ENCODE measurements at places on chromosomes 12 and 14.

GRCh38 chr12:87467936-87468335 lies 561.3 kb downstream of the C12orf50 start:
- no peak for DNase-seq

DNA sequence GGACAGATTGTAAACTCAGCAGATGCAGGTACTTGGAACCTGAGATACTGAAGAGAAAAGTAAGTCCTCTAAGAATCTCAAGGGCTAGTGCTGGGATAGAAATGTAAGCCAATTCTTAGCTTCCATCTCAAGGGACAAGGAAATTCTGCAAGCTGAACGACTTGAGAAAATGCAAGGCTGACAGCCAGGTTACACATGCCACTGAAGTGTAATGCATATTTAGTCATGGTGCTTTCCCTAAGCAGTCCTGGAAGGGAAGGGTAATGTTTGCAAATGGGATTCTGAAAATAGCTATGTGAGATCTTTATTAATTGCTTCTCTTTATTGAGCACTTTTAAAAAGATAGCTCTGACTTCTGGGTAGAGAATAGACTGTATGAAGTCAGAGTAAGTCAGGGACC lies 402.7 kb upstream of the SEL1L start:
- DNase-seq = no peak

DNA sequence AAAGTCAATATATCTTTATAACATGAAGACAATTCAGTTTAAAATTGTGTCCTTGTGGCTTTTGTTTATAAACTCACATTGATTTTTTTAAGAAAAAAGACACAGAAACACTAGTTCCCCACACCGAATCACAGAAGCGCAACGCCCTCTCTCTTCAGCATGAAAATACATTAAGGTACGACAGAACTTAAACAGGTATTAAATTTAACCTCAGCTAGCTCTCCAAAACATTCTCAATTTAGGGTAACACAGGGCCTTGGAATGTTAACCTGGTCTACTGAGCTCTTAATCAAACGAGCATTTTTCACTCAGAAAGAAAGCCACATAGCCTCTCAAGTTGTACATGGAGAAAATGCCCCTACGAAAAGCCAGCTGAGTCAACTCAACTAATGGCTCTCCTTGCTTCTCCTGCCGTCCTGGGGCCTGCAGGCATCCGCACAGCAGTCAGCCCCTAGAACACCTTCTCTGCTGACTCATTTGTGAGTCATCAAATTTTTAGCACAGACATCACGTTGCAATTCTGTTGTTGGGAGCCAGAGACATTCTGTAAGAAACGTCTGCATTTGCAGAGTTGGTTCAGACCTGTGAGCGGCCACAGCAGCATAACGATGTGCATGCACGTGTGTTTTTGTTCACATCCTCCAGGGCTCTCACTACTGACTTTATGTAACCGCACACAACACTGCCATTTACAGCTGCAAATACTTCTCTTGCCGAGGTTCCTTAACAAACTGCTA lies 141.6 kb downstream of the ITPR2 start:
- DNase-seq = no peak

GRCh38 chr12:106010741-106011140 lies 128.0 kb downstream of the NUAK1 start:
- no peak for DNase-seq

GRCh38 chr12:81541121-81541520 lies 218.0 kb downstream of the PPFIA2 start:
- DNase-seq = no peak

DNA sequence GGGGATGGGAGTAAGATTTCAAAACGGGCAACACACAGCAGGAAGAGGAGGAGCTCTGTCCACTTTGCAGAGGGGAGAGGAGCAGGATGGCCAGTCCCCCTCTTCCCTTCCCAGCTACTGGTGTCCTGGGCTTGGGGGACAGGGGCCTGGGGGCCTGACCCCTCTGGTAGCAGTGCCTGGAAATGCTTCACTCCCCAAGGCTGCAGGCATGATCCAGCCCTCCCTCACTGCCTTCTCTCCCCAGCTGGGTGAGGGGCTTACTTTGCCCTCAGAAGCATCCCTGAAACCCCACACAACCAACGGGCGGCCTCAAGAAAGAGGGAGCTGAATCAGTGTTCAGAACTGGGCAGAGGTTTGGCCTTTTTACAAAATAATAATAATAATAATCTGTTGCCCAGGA lies 279.5 kb downstream of the DPF3 start:
- DNase-seq = no peak

DNA sequence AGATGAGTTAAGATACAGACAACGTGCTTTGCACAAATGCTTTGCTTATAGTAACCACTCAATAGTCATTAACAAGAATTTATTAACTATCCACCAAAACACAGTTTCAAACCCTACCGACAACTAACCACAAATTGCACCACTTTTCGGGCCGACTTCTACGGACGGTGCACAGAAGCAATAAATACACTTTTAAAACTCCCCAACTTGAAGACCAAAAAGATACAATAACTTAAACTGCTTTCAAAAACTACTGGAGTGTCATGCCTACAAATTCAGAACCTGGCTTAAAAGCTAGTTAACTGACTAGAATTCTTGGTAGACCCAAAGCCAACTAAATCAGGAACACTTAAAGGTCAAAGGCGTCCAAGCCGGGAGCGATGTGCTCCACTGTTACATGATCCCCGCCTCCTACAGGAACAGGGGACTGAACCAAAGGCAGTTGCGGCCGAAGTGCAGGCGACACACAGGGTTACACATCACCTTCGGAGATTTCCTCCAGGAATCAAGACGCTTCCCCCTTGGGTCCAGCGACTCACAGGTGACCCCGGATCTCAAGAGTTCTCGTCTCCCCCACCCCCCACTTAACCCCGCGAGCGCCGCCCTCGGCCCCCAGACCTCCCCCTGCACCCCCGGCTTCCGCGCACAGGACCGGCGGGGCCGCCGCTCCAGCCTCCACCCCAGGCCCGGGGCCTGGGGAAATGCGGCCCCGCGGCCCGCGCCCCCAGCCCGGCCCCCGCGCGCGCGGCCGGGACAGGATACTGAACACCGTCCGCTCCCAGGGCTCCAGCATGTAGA lies 507 bp downstream of the SPTSSA start:
- DNase-seq = peak; percentile 33
